ENCODE measurements at places on chromosomes 6 and 20. TPM values are rescaled to one million over a fixed set of nuclear protein-coding genes. Genes with fewer than 3 reads are reported as not detected.

DNA sequence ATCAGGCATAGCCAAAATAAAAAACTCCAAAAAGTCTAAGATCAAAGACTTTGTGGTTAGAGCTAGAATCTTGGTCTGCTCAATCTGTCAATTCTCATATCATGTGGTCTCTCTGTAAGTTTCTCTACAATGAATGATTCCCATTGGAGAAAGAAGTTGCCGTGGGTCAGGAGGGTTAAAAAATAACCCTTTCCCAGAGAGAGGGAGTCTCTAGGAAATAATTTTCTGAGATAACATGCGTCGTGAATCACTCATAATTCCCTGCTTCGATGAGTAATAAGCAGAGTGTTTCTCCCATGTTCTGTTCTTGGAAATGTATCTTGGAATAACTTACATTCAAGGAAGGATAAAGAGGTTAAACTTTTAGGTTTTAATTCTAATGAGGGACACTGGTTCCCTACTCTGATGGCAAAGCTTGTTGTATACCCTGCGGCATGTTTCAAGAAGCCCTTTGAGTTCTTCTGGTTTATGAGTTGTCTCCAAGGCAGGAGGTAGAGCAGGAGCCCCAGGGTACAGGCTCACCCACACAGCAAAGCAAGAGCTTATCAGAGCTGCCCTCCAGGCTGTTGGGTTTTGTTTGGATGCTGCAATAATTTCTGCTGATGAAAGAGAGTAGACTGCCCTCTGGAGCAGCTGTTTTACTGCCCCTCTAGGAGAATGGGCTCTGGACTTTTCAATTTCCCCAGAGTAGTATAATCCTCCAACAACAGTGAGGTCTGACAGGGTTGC, 599.1 kb downstream of the QKI start:
- no peak for DNase-seq

- peak; percentile 88 for DNase-seq
These were observed 65.9 kb downstream of the DLL1 start for GRCh38 chr6:170224694-170225660.

- DNase-seq, result no peak
These were observed 5.1 kb downstream of the CCR6 start for GRCh38 chr6:167127785-167128531.

GRCh38 chr6:25006565-25007001, 70.8 kb upstream of the RIPOR2 start:
- no peak for DNase-seq

GRCh38 chr6:26172608-26172968, 85.4 kb downstream of the HFE start:
- DNase-seq, result no peak

GRCh38 chr6:125246566-125246965, 55.2 kb downstream of the HDDC2 start:
- DNase-seq, result no peak

GRCh38 chr6:10347561-10348327, 67.1 kb downstream of the TFAP2A start:
- no peak for DNase-seq

- DNase-seq, result no peak
These were observed 77.1 kb downstream of the ATRN start for GRCh38 chr20:3547906-3548305.

Gene STMND1
- not detected for total RNA-seq

Gene PRR18
- total RNA-seq, result 1.0 TPM

Gene CDH4
- total RNA-seq, result not detected

Gene TUBB1
- 0.51 TPM for total RNA-seq

Gene RSPO3
- 30.4 TPM for total RNA-seq

Gene CCN2
- 99.8 TPM for total RNA-seq

Gene ZNF217
- 61.4 TPM for total RNA-seq

Gene TBC1D32
- total RNA-seq, result 3.0 TPM

Gene POM121L2
- not detected for total RNA-seq

All from mesenteric fat pad (tissue), 1 donor.